ENCODE measurements at places on chromosomes 12 and 14.

DNA sequence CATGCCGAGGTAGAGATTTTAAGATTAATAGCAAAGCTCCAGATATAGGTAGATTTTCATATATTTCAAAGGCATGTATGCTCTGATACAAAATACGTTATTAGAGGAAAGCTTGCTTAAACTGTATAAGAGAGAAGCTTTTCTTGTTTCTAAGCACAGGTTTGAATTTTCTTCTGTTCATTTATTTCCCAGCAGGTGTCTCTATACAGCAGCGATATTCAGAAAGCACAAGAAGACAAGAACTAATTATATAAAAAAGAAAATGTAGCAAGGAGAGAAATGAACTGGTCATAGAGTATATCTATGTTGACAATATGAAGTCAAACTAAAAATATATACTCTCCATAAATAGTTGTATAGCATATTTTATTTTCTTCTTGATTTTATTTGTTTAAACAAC is 307.4 kb upstream of the NOVA1 start:
- no peak for DNase-seq

- DNase-seq = no peak
Measured at GRCh38 chr12:119682639-119683252, 14.8 kb downstream of the PRKAB1 start.

- DNase-seq = no peak
Measured at GRCh38 chr12:130398100-130398848, 60.6 kb downstream of the PIWIL1 start.

DNA sequence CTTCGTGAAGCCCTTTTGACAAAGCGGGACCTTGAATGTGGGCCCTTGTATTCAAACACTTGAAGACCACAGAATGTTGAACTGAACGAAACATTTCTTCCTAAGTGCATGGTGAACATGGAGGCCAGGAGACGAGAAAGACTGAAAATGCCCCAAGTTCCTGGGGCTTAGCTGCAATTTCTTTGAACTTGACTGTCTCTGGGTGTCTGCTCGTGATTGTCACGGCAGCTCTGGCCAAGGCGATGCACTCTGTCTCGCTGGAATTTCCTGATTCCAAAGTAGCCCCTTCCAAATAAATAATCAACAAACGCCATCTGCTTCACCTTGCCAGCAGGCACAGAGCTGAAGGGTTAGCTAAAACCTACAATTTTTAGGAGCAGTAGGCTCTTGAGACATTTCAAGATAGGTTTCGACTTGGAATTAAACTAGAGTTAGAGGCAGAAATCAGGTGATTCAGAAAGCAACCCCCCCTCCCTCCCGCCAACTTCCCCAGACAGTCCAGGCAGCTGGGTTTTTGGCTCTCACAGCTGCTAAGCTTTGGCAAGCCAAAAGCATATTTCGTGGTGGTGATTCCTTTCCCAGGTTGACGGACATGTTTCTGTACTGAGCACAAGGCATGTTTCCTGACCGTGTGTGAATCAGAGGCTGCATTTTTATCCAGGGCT is 13.5 kb upstream of the IRF2BPL start:
- no peak for DNase-seq

DNA sequence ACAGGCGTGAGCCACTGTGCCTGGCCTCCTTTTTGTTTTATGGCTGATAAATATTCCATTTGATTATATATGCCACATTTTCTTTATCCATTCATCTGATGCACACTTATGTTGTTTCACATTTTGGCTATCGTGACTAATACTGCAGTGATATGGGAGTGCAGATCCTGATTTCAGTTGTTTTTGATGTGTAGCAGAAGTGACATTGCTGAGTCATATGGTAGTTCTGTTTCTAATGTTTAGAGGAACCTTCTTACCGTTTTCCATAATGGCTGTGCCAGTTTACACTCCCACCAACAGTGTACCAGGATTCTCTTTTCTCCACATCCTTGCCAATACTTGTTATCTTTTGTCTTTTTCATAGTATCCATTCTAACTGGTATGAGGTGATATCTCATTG is 235.9 kb downstream of the ERC1 start:
- no peak for DNase-seq

Measured in nucleus accumbens (tissue), 56 donors.